ENCODE measurements at places on chromosomes 3 and 15.

DNA sequence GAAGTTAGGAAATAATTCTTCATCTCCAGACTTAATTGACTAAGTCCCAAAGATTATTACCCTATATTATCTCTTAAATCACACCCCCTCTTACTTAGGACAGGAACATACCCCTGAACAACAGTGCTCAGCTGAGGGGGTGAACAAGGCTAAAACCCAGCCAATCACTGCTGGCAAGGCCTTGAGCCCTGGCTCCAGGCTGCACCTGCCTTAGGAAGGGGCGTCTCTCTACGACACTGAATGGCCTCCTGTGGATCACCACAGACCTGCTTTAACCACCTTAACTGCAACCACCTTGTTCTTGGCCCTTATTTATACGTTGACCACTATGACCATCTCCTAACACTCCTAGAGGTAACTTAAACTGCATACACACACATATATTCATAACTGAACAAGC is 267.4 kb upstream of the THBS1 start:
- DNase-seq = no peak

- no peak for DNase-seq
Measured at GRCh38 chr3:153090973-153091372, 71.1 kb upstream of the RAP2B start.

DNA sequence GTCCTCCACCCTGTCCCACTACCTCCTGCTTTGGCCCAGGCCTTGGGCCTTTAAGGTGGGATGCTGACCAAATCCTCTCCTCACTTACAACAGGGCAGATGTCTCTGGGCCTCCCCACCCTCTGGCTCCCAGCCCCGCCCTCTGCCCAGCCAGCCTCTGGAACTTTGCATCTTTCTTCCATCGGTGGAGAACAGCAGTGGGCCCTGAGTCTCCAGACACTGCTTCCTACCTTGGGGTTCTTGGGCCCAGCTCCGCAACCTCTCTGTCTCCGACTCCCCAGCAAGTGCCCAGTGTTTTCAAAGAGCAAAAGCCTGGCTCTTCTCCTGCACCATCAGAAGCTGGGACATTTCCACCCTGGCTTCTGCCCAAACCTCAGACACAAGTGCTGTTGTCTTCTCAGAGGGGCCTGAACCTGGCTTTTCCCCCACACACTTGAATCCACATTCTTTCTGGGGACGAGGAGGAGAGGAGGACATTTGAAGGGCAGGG is 33.1 kb downstream of the MRAS start:
- no peak for DNase-seq

GRCh38 chr3:67685499-67685898 is 31.1 kb upstream of the SUCLG2 start:
- DNase-seq = no peak

- DNase-seq = no peak
Measured at GRCh38 chr3:61975199-61975598, 398.2 kb downstream of the FEZF2 start.

DNA sequence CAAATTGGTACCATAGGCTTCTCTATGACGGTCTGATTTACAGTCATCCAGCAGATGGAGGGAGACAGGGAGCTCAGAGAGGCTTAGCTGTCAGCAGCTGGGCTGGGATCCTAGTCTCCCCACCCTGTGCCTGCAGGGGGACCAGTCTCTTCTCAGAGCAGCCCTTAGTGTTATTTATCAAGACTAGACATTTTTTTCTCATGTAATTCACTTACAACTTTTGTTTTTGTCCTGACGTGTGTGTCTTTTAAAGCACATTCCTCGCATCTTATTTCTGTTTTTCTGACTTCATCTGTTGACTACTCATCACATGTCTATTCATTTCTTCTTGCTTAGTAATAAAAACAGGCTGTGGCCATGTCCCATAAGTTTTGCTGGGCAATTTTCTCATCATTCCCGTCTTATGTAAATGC is 116.1 kb downstream of the KLF13 start:
- no peak for DNase-seq

DNA sequence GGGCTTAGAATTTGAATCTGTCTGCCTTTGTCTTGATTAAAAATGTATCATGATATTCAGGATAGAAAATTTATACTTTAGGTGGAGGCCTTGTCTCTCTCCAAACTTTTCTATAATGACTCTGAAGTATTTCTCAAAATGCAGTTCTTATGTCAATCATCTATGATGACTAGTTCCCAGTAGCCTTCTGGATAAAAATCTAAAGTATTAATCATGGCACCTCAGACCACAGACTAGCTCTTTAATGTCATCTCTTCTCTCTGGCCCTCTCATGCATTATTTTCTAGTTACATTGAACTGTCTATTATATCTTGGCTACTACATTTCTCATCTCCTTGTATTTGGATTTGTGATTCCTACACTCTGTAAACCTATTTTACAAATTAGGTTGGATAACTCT is 96.9 kb downstream of the ZPLD1 start:
- no peak for DNase-seq

DNA sequence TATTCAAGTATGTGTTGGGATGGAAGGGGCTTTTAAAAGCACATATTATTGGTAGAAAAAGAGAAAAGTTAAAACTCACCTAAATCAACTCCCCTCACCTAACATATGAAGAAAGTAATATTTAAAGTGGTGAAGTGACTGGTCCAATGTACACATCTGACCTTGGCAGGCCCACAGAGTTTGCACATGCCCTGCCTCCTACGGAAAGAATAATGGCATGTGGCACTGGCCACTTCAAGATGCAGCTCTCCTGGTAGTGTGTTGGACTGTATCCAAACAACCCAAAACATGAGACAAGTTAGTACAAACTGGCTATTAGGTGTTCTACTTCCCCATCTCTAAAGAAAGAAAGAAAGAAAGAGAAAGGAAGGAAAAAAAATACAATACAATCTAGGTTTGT is 117.1 kb downstream of the MECOM start:
- DNase-seq = no peak

DNA sequence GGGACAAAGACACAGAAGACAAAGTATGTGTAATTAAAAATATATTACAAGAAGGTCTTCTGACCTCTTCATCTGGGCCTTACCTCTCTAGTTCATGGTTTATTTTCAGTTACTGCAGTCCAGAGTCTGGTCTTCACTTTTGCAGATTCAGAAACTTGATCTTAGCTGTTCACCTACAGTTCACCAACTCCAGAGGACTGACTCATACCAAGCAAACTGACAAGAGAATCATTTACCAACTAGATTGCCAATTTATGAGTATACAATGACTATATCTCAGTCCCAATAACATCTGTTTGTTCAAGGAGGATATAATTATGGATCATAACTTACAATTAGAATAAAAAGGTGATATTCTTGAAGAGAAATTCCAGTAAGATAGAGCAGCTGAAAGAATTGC is 9.0 kb downstream of the P2RY1 start:
- DNase-seq = no peak

GRCh38 chr3:30602946-30603345 is 3.5 kb upstream of the TGFBR2 start:
- no peak for DNase-seq
